NCI-H2227 treated with DMSO at 0.1 percent for 48 hours (cell line): ENCODE measurements at places on chromosomes 7 and 10.

- no peak for DNase-seq
These were observed 234.2 kb downstream of the REEP3 start for GRCh38 chr10:63755441-63755840.

GRCh38 chr7:110593355-110593754 is 497.6 kb upstream of the LRRN3 start:
- DNase-seq: no peak

- no peak for DNase-seq
These were observed 437.8 kb downstream of the PLXDC2 start for GRCh38 chr10:20254078-20254477.

- DNase-seq: no peak
These were observed 67.5 kb upstream of the LRRC18 start for GRCh38 chr10:49007129-49007528.

GRCh38 chr7:117872561-117873309 is 506 bp downstream of the CTTNBP2 start:
- DNase-seq: peak; percentile 31

DNA sequence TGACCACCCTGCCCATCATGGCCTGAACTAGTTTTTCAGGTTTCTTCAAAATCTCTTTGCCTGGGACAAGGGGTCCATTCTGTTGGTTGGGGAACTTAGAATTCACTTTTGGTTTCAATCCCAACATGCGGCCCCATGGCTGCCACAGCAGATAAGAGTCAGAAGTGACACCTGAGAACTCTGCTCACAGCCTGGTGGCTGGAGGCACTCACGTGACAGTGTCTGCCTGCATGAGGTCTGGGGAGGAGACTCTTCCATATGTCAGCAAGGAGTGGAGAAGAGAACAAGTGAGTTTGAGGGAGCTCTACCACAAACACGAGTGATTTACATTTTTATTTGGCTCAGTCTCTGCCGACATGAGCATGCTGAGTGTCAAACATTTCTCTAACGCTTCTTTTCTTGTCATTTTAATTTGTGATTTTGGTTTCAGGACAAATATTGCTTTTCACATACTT is 370.4 kb downstream of the TNS3 start:
- DNase-seq: no peak

DNA sequence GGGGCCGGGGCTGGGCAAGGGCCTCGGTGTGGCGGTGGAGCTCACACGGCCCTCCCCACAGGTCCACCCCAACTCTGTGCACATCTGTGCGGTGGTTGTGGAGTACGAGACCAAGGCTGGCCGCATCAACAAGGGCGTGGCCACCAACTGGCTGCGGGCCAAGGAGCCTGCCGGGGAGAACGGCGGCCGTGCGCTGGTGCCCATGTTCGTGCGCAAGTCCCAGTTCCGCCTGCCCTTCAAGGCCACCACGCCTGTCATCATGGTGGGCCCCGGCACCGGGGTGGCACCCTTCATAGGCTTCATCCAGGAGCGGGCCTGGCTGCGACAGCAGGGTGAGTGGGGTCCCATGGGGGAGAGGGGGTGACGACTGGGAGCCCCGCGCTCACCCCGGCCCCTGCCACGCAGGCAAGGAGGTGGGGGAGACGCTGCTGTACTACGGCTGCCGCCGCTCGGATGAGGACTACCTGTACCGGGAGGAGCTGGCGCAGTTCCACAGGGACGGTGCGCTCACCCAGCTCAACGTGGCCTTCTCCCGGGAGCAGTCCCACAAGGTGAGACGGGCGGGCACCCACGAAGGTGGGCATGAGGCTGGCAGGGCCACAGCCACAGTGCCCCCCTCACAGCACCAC is 8.8 kb downstream of the TMEM120A start:
- no peak for DNase-seq

- no peak for DNase-seq
These were observed 353.5 kb downstream of the ELMO1 start for GRCh38 chr7:37095122-37095521.

DNA sequence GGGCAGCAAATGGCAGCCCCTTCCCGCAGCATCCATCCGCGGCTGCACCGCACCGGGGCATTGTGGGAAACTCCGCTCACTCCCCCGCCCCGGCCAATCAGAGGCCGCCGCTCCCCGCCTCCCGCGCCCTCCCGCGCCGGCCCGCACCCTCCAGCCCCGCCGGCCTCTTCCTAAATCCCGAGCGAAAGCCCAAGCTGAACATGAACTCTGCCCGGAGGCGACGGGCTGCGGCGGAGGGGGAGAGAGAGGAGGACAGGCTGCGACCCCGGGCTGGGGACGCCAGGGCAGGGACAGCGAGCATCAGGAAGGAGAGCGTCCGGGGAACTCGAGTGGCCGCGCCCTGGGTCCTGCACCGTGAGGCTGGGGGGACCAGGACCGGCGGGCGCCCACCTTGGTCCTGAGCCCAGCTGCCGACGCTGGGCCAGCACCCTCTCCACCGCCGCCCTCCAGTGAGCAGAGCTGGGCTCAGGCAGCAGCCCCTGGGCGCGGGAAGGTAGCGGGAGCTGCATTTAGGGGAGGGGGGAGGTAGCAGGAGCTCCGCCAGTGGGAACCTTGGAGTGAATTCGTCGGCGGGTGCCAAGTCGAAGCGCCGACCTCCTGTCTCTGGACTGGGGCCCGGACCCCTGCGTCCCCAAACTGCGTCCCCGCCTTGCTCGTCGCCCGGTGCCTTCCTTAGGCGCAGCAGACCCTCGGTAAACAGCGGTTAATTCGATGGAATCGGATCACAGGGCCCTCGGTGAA is at the start of gene DGKI:
Gene DGKI, minus strand, starts transcription at position 148 of the 741 bp plus-strand sequence.
- DNase-seq: peak; percentile 73

GRCh38 chr7:106721816-106722785 is 61.1 kb upstream of the CCDC71L start:
- no peak for DNase-seq

DNA sequence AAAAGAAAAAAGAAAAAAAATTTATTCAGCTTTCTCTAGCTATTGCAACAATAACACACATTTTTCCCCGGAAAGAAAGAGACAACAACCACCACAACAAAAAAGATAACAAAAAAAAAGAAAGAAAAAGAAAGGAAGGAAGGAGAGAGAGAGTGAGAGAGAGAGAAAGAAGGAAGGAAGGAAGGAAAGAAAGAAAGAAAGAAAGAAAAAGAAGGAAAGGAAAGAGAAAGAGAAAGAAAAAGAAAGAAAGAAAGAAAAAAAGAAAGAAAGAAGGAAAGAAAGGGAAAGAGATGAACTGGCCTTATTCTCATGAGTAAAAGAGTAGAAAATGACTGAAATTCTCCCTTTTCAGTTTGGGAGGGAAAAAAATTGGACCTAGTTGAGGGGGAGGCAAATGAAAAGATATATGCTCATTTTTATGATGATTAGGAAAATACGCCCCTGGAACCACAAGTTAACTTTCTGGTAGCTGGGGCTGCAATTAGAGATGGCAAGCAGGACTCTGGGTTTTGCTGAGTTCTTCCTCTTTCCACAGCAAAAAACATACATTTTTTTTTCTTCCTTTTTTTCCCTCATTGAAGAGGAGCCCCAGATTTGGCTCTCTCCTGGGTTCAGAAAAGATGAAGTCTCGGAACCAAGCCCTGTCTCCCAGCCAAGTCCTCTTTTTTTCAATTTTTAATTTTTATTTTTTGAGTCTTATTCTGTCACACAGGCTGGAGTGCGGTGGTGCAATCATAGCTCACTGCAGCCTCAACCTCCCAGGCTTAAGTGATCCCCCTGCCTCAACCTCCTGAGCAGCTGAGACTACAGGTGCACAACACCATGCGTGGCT is 12.6 kb upstream of the PRDX3 start:
- no peak for DNase-seq

GRCh38 chr10:46227571-46227935 is 59.2 kb upstream of the ANTXRL start:
- no peak for DNase-seq

DNA sequence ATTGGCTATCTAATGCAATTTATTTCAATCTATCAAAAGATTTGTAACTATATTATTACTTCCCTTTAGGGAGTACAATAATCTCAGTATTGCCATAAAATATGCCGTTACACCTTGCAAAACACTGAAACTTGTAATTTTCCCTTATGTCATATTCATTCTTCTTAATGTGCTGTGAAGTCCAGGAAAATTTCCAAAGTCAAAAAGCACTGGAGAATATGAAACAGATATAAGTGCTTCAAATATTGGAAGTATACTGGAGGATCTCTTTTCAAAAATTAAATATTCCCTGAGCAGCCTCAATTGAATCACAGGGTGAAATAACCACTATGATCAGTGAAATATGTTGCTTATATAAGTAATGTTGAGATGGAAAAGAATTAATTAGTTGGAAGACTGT is 356.0 kb downstream of the PPP1R3A start:
- no peak for DNase-seq

DNA sequence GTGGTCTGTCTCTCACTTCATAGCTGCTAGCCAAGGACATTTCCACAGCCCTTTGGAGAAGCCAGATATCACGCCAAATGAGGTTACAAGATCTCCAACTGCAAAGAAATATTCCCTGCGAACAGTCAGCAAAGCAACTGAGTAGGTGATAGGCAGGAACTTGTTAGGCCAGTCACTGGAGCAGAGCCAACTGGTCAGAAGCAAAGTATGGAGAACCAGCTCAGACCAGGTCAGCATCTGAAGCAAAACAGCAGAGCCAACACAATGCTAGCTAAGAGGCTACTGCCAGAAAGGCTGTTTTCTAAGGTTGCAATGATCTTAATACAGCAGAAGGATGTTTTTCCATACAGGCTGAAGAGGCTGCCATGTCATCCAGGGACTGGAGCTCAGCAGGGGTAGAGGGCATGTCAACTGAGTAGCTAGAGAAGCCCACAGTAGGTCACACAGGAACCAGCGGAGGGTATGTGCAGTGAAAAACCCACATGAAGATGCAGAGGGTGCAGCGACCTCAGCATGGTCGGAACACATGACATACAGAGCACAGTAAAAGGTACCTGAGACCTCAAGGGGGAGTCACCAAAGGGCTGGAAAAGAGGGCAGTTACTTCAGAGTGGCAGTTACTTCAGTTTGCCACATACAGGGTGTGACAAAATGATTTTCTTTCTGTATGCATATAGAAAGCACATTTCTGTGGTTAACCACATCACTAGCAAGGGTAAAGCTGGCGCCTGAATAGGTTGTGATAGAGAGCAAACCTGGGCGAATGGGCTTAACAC is 8.9 kb downstream of the SEC31B start:
- no peak for DNase-seq

DNA sequence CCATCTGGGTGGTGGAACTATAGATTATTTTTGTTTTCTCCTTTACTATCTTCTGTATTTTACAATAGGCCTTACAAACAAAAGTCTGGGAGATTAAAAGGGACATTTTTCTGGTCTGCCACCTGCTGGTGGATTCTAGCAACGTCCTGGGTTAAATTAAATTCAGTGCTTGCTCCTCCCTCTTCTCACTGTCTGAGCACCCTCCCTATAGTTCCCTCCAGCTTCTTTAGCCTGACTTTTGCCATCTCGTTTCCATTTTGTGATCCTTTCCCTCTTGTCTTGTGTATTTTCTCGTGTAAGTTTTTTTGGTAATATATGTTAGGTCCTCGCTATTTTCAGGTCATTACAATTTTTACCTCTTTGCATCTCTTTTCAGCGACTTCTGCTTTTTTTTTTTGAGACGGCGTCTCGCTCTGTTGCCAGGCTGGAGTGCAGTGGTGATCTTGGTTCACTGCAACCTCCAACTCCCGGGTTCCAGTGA is 16.1 kb downstream of the ANKRD16 start:
- DNase-seq: peak; percentile 50

GRCh38 chr10:45220931-45221330 is 94.5 kb downstream of the OR13A1 start:
- DNase-seq: no peak

- DNase-seq: no peak
These were observed 248.8 kb upstream of the ZMIZ1 start for GRCh38 chr10:78820007-78820362.

- no peak for DNase-seq
These were observed 455.3 kb downstream of the REEP3 start for GRCh38 chr10:63976538-63976937.

DNA sequence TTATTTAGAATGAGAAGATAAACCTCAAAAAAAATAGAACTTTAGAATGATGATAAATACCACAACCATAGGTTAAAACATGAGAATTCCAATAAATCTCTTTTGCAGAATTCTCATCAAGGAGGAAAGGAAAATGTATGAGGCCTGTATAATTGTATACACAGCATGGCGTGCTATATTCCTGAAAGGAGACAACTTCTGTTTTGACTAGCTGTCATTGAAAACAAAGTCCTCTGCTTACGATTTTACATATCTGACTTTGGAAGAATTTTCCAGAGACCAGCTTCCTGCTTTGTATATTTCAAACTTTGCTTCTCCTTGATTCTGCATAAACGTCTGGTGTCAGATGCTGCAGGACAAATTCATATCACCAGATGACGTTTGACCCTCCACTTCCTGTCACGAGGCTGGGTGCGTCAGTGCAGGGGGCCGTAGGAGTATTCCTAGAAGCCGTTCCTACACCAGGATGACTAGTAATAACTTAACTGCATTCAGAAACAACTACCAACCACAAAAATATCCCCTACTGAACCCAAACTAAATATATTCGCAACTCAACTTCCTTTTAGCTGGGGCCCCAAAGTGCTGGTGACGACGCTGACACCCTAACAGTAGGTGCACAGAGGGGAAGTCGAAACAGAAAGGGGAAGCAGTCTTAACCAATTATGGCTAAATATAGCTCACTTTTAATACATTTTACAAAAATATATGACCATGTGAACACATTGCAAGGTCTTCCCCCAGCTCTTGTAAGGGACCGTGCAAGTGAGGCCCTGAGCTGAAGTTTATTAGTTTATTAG is 178.6 kb upstream of the INHBA start:
- no peak for DNase-seq

GRCh38 chr7:52842202-52842900 is 193.1 kb upstream of the POM121L12 start:
- DNase-seq: no peak

GRCh38 chr10:96642973-96643372 is 56.2 kb upstream of the TM9SF3 start:
- no peak for DNase-seq

DNA sequence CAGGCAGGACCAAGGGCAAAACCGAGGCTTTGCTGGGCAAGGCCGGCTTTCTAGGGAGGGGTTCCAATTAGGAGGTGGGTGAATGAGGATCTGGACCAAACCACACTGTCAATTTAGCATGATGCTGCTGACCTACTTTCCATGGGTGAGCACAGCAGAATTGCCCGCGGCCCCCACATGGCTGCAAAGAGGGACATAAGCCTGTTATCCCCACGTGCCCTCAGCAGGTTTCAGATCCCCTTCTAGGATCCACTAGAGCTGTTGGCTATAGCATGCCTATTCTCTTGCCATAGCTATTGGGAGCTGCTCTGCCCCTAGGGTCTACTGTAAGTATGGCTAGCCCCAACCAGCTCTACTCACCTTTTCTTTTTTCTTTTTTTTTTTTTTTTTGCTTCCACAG is 102.8 kb downstream of the COL13A1 start:
- DNase-seq: no peak

GRCh38 chr10:25811052-25811685 is 122.9 kb upstream of the MYO3A start:
- peak; percentile 75 for DNase-seq

GRCh38 chr10:71964743-71965515 is 734 bp downstream of the CHST3 start:
- peak; percentile 2 for DNase-seq

GRCh38 chr10:17648243-17649035 is 4.5 kb downstream of the STAM start:
- no peak for DNase-seq
